ENCODE measurements at places on chromosomes 2 and 18.

GRCh38 chr2:9753665-9754531 is 89.4 kb upstream of the TAF1B start:
- no peak for DNase-seq

- DNase-seq = no peak
These were observed 6.6 kb downstream of the HPCAL1 start for GRCh38 chr2:10309286-10309685.

- DNase-seq = no peak
These were observed 50.5 kb downstream of the MAP4K4 start for GRCh38 chr2:101748000-101748399.

- no peak for DNase-seq
These were observed 143.7 kb downstream of the MYO5B start for GRCh38 chr18:50051288-50051687.

DNA sequence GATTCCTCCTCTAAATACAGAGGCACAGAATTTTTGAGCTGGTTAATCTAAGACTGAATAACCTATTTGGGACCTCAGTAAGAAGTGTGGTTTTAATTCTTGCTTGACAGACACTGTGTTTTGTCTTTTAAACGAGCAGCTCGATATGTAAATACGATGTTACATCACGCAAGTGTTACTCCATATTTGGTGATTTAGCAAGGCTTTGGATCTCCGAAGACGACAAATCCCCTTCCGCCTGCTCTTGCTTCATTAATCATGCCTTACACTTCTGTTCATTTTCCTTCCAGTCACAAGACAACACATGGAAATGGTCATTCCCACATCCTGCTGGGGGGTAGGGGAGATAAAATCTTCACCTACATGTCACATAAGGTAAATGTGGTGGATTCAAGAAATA is 9.4 kb downstream of the BCL11A start:
- DNase-seq = no peak

DNA sequence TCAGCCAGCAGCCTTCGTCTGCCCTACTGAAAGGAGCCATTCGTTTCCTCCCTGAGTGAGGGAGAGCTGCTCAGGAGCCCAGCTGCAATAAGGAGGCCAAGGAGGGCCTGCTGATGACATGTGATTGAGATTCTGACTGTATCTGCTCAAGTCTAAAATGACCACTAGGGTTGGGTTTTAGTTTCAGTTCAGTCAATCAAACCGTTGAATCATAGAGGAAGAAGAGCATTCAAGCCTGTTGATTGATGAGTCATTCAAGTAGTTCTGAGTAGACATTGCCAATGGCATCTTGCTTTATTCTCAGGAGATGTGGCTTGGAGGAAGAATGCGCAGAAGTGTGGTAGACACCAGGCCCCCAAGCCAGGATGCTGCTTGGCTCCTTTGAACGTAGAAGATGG is 19.9 kb upstream of the BCL2L11 start:
- DNase-seq = no peak

GRCh38 chr2:164764996-164765395 is 76.6 kb downstream of the COBLL1 start:
- DNase-seq = no peak

- DNase-seq = no peak
These were observed 116.2 kb downstream of the SMAD7 start for GRCh38 chr18:48834413-48835031.

- DNase-seq = no peak
These were observed 138.8 kb downstream of the TRIB2 start for GRCh38 chr2:12855508-12855907.

DNA sequence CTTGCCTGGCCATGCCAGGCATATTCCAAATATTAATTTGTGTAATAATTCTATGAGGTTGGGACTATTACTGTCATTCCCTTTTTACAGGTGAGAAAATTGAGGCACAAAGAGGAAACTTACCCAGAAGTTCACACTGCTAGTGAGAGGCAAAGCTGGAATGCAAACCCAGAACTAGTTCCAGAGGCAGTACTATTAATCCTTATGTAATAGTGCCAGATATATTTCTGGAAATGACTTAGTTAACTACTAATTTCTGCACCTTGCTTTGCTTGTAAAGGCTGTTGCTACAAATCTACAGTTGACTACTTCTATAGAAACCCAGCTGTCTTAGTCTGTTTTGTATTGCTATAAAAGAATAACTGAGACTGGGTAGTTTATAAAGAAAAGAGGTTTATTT is 5.3 kb upstream of the CFLAR start:
- DNase-seq = no peak

DNA sequence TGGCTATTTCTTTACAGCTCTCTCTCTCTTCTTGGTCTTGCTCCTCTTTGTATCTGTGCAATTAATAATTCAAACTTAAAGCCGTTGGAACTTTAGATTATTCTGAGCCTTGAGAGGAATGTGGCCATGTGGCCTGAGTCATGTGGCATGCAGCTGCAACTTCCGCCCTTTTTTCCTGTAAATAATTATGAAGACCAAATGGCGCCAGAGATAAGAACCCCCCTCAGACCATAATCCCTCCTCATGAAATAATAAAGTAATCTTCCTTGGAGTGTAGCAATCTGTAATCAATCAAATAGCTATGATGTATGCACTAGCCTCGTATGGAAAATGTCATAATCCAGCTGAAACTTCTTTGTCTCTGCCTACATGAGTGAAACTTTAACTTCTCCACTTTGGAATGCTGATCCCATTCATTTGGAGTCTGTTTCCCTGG is 13.5 kb upstream of the TWSG1 start:
- DNase-seq = no peak

GRCh38 chr2:230203110-230203676 is 16.6 kb downstream of the SP110 start:
- DNase-seq = no peak

GRCh38 chr2:176160986-176161824 is 4.1 kb downstream of the HOXD3 start:
- no peak for DNase-seq

DNA sequence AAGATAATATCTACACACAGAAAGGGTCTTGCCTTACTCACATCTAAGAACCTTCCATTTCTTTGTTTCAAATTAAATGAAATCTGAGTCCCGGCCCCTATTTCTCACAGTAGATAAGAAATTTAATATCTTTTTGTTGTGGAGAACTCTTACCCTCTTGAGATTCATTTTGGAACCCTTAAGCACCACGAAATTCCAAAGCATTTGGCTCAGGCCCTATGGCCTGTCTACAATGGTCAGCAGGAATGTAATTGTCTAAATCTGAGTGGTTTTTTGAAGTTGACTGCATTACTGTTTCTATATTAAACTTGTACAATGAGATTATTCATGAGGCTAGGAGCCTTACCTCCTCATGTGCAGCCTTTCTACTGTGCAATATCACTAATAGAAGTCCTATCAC is 723.3 kb downstream of the TSN start:
- DNase-seq = no peak

GRCh38 chr2:110116033-110116710 is 550 bp upstream of the MALL start:
- DNase-seq = peak; percentile 45

DNA sequence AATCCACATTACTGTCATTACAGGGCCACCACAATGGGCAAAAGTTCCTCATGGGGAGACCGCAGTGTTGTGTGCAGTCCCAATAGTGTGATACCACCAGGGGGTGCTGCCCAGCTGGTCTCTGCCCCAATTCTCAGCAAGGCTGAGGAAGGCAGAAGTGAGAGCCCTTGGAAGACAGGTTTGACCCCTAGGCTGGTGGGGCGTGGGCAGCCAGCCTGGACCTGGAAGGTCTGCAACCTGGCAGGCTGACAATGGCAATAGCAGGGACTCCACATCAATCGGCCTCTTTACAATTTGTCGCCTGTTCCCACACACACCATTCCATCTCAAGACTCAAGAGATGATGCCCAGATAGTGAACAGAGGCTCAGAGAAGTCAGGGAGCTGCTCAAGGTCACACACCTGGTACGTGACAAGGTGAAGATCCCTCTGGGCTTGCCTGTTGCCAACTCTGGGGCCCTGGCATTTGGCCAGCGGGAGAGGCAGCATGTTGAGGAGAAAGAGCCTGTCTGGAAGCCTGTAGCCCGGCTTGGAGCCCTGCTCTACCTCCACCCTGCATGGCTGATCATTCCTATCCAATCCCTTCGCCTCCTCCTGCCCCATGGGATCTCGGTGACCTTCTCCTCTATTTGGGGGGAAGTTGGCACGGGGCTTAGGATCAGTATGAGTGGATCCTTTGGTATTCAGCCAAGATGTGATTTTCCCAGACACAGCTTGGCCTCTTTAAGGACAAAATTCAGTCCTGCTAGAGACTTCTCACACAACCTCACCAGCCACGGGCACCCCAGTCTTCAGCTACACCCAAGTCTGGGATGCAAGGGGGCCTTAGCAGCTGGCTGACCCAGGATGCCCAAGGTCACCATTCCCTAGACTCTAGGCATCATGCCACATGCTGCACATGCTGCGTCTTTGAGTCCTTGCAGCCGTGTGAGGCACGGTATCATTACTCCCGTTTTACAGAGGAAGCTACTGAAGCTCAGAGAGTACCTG is 2.9 kb upstream of the ATOH8 start:
- DNase-seq = no peak

- DNase-seq = no peak
These were observed 25.0 kb downstream of the ATOH8 start for GRCh38 chr2:85778646-85779379.

DNA sequence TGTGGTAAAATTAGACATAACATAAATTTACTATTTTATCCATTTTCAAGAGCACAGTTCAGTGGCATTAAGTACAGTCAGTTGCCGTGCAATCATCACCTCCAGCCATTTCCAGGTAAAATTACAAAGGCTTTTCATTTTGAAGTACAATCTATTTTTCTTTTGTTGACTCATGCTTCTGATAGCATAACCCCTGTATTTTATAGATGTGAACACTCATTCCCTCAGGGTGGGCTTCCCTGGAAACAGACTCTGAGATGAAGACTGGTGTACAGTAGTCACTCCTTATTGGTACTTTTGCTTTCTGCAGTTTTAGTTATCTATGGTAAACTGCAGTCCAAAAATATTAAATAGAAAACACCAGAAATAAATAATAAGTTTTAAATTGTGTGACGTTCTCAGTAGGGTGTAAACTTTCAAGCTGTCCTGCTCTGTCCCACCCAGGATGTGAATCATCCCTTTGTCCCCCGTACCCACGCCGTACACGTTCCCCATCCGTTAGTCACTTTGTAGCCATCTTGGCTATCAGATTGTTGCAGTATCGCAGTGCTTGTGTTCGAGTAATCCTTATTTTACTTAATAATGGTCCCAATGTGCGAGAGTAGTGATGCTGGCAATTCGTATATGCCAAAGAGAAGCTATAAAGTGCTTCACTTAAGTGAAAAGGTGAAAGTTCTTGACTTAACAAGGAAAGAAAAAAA is 41.1 kb upstream of the NAB1 start:
- no peak for DNase-seq

- DNase-seq = peak; percentile 72
These were observed 617 bp downstream of the FOSL2 start for GRCh38 chr2:28393114-28393836.

- DNase-seq = no peak
These were observed 152.7 kb upstream of the SOX11 start for GRCh38 chr2:5539282-5540165.

GRCh38 chr18:60732143-60732542 is 359.6 kb upstream of the MC4R start:
- no peak for DNase-seq

DNA sequence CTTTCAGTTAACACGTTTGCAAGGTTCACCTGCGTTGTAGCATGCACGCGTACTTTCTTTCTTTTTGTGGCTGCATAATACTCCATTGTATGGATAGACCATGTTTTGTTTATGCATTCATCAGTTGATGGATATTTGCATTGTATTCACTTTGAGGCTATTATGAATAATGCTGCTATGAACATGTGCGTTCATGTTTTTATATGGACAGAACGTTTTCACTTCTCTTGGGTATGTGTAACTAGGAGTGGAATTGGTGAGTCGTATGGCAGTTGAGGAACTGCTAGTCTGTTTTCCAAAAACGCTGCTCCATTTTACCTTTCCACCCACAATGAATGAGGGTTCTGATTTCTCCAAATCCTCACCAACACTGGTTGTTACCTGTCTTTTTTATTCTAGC is 244.3 kb downstream of the GLI2 start:
- DNase-seq = no peak

- DNase-seq = no peak
These were observed 77.4 kb upstream of the TAF1B start for GRCh38 chr2:9765611-9766531.

DNA sequence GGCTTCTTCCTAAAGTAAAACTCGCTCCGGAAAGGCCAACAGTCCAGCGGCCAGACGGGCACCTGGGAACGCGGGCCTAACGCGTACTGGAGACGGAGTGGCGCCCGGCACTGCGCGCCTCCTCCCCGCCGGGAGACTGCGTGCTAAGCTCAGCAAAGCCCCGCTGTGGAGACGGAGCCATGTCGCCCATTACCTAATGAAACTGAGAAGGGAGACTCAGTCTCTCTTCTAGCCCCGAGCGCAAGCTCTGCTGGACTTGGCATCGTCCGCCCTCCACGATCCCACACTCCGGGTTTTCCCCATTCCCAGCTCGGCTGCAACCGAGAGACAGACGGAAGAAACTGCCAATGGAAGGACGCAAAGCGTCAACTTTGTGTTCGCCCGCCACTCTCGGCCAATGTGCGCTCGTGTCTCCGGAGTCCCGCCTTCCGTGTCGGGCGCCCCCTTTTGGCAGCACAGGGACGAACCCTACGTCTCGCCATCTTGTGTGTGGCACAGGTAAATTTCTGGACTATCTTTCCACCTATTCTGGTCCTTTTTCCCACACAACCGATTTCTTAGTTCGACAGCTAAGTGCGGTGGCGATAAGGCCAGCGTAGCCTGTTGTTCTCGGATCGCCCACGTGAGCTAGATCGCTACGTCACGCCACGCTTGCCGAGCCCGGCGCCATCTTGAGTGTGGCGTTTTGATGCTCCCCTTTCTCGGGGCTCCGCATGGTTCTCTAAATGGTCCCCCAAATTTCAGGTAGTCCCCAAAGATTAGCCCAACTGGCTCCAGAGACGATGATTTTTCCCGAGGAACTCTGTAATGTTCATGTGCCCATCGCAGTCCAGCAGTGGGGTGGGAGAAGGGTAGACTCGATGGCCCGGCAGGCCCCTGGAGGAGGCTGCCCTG is 1.3 kb upstream of the PTMA start:
- DNase-seq = peak; percentile 96

- no peak for DNase-seq
These were observed 110.4 kb upstream of the VRK2 start for GRCh38 chr2:57936216-57936615.

DNA sequence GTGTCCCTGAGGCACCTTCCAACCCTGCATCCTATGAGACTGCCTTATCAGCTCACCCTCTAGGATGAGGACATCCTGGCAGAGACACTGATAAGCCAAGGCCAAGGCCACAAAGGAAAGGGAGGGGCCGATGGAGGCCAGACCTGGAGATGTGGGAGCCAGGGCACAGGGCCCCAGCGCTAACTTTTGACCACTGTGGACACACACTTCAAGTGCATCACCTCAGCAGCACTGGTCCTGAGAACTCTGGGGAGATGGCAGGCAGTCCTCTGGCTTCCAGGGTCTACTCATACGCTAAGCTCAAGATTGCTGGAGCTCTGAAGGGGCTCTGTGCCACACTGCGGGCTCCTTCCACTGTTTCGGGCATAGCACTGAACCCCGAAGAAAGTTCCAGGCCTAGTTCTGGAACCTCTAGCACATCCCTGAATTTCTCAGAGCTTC is 100.2 kb upstream of the ID2 start:
- no peak for DNase-seq

GRCh38 chr18:10081492-10081891 is 167.7 kb downstream of the VAPA start:
- peak; percentile 23 for DNase-seq

GRCh38 chr18:44941516-44941915 is 260.8 kb downstream of the SETBP1 start:
- DNase-seq = no peak
